Stimulated activated CD8-positive, alpha-beta memory T cell treated with anti-CD3 and anti-CD28 coated beads, Interleukin-7, amount 100 ng/mL, for 1 hour (primary cell): ENCODE measurements at places on chromosomes 7 and 10.

DNA sequence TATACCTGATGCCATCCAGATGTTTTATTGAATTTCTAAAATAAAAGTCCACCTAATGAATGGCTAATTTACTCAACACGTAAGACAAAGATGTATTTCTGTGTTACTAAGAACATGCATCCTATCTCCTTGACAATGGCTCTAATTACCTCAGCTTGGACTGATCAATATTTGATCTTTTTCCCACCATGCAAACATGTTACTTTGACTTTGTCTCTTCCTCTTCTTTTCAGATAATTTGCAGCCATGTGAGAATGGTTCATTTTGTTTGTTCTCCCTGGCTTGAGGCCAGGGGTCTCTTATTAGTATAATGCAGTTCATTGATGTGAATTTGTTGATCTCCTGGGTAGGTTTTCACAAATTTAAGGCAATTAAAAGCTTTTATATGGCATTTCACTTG lies 302.1 kb downstream of the ADK start:
- no peak for DNase-seq

- no peak for DNase-seq
Measured at GRCh38 chr7:29163854-29164253, 17.5 kb upstream of the CPVL start.

DNA sequence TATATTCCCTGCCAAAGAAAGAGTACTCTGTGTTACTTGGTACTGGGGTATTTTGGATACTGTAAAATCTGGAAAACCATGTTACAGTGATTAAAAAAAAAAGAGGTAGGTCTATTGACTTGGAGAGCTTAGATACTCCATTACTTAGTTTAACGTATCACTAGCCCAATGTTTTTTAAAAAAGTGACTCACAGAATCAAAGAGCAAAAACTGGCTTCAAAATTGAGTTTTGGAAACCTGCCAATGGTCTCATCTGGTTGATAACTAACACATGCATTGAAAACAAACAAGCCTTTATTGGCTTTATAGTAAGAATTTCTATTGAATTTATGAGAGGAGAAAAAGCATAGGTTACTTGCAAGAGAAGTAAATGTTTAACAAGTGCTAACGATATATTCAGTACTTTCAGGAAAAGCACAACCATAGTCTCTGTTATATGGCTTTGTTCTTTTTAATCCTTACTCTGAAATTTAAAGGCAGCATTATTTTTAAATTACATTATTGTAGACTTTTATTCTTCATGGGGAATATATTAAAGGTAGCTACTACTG lies 563.3 kb upstream of the SORCS1 start:
- DNase-seq = no peak

DNA sequence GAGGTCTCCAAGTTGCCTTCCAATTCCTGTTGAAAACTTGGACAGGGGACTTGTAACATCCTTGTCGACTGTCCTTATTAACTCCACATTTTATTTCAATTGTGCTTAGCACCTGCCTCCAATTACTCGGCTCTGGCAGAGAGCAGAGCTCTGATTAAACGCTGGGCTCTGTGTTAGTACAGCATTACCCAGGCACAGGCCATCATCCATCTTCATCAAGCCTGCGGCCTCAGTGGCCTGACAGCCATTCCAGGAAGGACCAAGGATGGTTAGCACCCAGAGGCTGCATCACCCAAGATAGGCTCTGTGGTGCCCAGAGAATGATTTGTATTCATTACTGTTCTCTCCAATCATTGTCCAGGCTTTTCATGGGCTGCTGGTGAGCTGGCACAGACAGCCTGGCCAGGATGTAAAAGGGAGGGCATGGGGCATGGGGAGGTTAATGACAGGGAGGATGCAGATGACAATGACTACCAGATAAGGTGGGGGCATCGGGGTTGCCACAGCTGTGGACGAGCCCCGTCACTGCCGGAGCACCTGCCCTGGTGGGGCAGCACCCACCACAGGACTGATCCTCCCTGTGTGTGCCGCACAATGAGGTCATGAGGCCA lies 123.3 kb downstream of the PTPN20 start:
- no peak for DNase-seq

- no peak for DNase-seq
Measured at GRCh38 chr7:66575398-66575797, 53.3 kb upstream of the KCTD7 start.

DNA sequence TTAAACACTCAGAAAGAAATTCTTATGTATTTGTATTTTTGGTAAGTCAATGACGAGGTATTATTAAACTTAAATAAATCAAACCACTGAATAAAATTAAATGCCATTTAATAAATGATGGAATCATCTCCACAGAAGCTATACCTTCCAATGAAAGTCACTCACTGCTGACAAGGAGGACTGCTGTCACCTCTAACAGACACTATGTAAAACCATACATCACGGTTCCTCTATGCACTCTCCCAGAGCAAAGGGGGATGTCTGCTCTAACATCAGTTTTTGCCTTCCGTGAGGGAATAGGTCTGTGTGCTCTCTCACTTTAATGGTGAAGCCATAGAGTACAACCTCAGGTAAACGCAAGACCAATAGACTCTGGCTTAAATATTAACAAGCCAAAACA lies 99.7 kb upstream of the DDC start:
- no peak for DNase-seq

- DNase-seq = no peak
Measured at GRCh38 chr10:73376679-73377078, 18.0 kb upstream of the CFAP70 start.

DNA sequence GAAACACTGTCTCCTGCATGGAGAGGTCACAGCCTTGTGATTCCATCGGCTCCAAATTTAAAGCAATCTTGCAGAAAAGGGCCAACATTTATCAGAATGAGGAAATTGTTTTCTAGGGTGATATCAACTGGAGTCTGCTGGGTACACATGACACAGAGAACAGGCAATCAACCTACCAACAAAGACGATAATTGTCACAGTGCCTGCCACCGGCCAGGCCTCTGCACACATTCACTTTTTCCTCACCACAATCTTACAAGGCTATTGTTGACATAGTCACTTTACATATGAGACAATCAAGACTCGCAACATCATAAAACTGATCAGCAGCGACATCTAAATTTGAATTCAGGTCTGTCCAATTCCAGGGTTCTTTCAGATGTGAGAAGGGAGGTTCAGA lies 189.4 kb downstream of the KCNMA1 start:
- no peak for DNase-seq

GRCh38 chr10:77907900-77908717 lies 18.4 kb downstream of the DLG5 start:
- DNase-seq = no peak

DNA sequence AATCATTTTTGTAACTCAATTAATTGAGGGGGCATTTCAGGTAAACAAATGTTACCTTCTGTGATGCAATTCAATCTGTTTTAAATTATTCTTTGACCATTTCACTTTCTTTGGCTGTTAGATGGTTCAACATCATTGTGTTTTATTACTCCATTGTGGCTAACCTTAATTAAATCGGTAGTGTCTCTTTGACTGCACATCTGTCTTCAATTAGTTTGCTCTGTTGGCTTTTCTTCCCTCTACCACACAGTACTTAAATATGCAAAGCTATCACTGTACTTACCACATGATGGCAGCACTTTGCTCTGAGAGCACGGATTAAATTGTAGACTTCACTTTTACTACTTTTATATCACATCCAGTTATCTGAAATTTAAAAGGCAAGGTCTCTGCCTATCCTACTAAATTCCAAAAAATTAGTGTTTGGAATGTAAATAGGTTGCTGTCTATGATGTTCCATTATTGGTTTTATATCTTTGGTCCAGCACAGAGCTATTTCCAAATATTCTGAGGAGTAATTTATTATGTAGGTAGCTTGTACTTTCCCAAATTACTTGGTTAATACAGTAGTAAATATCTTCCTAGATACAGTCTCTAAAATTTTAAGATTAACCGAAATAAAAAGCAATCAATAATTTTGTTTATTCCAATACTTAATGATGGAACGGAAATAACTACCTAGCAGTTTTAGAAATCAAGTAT lies 352.0 kb downstream of the PCLO start:
- DNase-seq = no peak

DNA sequence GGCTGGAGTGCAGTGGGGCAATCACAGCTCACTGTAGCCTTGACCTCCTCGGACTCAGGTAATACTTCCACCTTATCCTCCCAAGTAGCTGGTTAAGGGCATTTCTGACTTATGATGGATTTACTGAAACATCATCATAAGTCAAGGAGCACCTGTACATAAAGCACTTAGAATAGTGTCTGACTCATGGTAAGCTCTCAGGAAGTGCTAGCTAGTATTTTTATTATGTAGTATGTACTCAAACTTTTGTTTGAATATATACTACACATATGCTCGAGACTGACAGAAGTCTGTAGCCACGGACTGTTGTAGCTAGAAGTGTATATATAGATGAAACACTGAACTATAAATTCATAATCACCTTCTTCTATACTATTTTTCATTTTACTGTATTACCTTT lies 107.5 kb upstream of the DNAJB12 start:
- DNase-seq = no peak

GRCh38 chr7:151115121-151115835 lies 29.0 kb downstream of the AGAP3 start:
- DNase-seq = no peak

DNA sequence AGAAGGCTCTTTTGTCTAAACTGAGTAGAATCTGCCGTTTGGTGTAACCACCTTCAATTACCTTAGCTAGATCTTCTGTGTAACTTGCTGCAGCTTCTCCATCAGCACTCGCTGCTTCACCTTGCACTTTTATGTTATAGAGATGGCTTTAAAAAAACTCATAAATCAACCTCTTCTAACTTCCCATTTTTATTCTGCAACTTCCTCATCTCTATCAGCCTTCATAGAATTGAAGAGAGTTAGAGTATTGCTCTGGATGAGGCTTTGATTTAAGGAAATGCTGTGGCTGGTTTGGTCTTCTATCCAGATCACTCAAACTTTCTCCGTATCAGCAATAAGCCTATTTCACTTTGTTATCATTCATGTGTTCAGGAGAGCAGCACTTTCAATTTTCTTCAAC lies 1131.9 kb upstream of the CELF2 start:
- DNase-seq = no peak

DNA sequence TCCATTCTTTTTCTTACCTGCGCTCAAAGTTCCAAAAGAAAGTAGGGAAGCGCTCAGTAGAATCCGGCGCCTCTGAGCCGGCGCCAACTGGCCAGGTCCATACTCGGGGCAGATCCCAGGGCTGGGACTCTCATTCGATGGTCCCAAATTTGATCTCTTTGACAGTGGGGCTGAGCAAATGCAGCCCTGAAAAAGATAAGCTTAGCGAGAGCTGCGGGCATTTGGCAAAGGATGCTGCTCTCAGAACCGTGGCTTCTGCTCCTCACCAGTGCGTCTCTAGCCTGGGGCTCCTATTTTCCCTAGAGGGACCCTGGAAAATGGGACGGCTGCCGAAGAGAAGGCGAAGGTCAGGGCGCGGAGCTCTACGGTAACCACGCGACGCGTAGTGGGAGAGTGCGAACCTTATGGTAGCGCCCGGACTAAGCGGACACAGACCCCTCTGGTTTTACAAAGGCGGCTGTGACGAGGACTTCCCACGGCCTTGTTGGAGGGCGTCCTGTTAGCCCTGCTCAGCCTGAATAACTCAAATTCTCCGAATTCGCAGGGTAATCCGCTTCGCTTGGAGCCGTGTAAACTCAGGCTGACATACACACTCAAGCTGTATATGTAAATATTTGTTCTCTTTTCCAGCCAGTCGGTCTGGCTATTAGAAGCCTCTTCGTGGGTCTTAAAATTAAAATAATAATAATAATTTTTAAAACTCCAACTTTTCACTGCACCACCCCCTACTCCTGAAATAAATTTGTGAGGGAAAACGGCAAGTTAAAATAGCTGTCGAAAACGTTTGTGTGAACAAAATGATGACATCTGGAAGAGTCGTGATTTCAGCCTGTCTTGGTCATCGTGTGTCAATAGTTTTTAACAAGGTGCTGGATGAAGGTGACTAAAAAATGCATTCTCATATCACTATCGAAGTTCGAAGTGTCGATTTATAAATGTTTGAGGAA lies 869 bp upstream of the TBX20 start:
- DNase-seq = no peak

DNA sequence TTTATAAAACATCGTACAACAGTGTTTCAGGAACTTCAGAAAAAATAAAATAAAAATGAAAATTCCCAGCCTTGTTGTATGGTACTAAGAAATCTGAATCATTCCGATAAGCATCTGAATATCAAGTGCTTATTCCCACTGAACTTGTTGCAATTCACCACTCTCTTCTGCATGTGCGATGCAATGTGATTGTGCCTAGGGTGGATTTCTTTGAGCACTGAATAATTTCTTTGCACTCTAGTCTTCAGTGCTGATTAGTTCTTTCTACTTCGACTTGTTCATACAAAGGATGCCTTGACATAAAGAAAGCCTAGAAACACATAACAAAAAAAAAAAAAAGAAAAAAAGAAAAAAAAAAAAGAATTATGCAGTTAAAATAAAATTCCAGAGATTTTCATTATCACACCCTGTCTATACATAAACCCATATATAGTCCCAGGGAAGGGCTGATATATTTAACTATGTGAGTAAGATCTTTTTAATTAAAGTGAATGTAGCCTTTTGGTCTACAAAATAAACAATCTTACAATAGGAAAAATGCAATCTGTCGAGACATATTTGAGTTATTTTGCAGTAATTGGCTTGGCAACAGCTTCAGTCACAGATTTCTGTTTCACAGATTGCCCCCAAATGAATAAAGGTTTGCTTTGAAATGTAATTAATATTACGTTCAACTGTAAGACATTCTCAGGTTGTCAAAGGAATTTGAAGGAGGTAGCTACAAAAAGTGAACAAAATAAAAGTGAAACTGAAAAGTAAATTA lies 1118.9 kb upstream of the CELF2 start:
- DNase-seq = no peak

GRCh38 chr7:153567426-153567825 lies 484.8 kb upstream of the DPP6 start:
- DNase-seq = no peak

- DNase-seq = no peak
Measured at GRCh38 chr10:60377955-60378354, 11.7 kb downstream of the ANK3 start.

GRCh38 chr10:90018819-90019218 lies 317.4 kb downstream of the KIF20B start:
- DNase-seq = no peak

DNA sequence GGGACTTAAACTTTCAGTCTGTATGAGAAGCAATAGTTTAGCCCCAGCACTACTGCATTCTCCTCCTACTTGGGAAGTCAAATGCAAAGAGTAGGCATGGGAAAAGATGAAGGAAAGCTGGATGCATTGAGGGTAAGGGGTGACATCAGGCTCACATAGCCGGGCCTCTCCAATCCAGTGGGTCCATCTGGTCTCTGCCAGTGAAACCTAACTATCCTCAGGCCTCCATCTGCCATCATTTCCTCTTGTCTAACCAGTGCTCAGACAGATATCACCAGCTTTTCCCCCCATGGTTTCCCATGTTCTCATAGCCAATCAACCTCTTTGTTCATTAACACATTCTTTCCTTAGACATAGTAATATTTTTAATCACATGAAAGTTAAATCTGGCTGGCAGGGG lies 118.3 kb downstream of the DGKI start:
- DNase-seq = no peak
